ENCODE measurements at places on chromosomes 2 and 18.

- DNase-seq: no peak
These were observed 139.4 kb upstream of the GLI2 start for GRCh38 chr2:120596191-120596811.

DNA sequence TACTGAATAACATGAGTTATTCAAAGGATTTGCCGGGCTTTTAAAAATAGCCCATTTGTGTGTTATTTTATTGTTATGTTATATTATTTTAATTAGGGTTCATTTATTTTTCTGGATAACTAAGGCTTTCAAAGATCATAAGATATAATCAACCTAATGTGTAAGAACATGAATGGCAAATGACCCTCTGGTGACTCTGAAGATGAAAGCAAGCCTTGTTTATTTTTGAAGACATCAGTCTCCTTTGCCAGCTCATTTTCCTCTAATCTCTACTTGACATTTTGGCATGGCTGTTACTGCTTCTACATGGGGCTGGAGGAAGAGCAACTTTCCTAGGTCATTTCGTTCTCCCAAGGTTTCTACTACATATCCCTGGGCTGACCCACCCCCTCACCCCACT, 10.6 kb downstream of the FAP start:
- no peak for DNase-seq

DNA sequence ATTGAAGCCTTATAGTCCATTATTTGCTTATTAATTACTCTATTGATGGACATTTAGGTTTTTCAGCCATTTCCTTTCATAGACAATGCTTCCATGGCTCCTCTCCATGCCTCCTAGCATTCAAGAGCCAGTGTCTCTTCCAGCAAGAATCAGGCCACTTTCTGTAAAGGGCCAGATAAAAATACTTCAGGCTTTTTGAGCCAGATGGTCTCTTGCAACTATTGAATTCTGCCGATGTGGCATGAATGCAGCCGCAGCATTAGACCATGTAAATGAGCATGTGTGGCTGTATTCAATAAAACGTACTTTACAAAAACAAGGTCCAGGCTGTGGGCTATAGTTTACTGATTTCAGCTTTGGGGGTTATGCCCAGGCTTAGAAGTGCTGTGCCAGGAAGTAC, 38.5 kb downstream of the TRAF3IP1 start:
- no peak for DNase-seq

DNA sequence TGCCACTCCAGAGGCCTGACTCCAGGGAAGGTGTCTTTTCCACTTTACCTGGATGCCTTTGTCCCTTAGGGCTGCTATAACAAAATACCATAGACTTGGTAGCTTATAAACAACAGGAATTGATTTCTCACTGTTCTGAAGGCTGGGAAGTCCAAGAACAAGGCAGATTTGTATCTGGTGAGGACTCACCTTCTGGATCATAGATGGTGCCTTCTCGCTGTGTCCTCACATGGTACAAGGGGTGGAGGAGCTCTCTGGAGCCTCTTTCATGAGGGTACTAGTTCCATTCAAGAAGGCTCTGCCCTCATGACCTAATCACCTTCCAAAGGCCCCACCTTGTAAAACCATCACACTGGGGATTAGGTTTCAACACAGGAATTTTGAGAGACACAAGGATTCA, 52.1 kb downstream of the SLC4A3 start:
- DNase-seq: no peak

- DNase-seq: no peak
These were observed 188.7 kb downstream of the FTCDNL1 start for GRCh38 chr2:199662255-199662654.

Data from hematopoietic multipotent progenitor cell treated with erythropoietin and hydrocortisone succinate and interleukin-3 and kit ligand, for 8 days (in vitro differentiated cells).